ENCODE measurements at places on chromosomes 7 and 10. TPM values are rescaled to one million over a fixed set of nuclear protein-coding genes. Genes with fewer than 3 reads are reported as not detected.

- no peak for DNase-seq
Observed at GRCh38 chr7:115273139-115273772, 351.4 kb downstream of the MDFIC start.

GRCh38 chr10:89793649-89794254, 92.4 kb downstream of the KIF20B start:
- peak; percentile 39 for DNase-seq

GRCh38 chr7:66426996-66427395, 201.7 kb upstream of the KCTD7 start:
- no peak for DNase-seq

DNA sequence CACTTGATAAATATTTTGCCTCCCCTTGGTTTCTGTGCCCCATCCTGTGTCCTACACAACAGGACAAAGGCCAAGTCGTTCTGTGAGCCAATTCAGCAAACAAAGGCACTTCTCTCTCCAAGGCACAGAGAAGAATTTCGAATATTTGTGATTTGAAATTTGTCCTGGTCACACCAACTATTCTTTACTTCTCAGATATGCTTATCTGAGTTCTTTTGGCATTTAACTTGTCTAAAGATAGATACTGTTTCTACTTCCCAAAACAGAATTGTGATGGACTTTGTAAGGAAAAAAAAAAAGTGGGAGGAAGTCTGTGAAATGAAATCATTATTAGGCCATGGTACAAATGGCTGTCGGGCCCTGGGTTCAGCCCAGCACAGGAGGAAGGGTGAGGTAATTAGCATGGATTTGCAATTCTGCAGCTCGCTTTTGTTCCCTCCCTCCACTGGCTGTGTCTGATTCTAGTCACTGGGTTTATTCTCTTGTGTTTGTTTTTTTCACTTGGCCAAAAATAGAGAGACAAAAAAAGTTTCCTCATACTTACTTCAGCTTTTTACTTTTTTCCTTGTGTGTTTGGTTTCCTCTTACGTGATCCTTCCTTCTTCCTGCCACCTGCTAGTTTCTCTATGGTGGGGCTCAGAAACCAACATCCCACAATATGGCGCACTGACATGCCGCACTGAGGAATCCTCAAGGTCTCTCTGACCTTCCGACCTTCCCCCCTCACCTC, 108.2 kb upstream of the MKLN1 start:
- DNase-seq: no peak

- no peak for DNase-seq
Observed at GRCh38 chr10:102096449-102096848, 23.7 kb downstream of the LDB1 start.

- DNase-seq: peak; percentile 74
Observed at GRCh38 chr7:99375070-99375807, 709 bp downstream of the ARPC1B start.

- no peak for DNase-seq
Observed at GRCh38 chr7:34362621-34363020, 295.4 kb upstream of the NPSR1 start.

GRCh38 chr7:127652333-127653248, 597 bp downstream of the SND1 start:
- DNase-seq: no peak

DNA sequence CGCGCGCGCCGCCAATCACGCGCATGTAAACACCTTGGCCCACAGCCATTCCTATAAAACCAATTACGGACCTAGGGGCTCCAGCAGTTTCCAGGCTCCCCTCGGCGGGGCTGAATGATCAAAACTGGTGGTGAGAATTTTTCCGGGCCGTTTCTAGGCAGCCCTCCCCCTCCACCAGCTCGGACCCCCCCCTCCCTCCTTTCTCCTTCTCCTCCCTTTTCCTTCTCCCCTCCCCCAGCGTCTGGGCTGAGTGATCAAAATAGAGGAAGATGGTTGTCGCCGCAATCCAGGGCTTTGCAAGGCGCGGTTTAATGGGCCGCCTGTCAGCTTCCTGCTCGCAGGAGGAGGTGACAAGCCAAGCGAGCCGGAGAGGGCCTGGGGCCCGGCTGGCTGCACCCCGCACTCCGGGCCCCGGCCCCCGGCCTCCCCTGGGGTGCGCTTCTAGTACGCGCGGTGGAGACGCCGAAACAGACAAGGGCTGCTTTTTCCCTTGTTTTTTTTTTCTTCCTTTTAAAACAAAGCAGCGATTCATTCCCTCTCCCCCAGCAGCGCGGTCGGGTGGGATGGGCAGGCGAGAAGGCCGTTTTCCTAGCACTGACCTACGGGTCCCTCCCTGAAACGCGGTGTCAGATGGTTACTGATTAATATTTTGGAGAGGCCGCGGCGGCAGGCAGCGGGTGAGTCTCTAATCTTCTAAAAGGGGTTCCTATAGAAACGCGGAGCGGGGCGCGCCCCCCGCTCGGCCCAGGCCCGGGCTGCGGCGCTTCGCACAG, 528 bp upstream of the TNRC18 start:
- peak; percentile 99 for DNase-seq

DNA sequence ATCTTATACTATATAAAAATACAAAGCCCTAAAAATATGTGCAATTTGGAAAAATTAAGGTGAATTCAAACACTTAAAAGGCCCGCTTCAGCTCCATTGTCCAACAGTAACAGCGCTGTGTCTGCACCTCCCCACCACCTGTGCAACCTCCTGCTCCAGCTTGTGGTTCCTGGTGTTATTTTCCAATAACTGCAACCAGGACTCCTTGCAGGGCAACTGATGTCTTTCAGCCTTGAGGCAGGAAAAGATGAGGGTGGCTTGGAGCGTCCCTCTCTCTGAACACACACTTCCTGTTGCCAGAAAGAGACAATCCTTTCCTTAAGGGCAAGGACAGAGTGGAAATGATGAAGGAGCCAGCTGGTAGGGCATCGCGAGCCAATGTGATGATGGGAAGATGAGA, 336.0 kb downstream of the GLRX3 start:
- no peak for DNase-seq

DNA sequence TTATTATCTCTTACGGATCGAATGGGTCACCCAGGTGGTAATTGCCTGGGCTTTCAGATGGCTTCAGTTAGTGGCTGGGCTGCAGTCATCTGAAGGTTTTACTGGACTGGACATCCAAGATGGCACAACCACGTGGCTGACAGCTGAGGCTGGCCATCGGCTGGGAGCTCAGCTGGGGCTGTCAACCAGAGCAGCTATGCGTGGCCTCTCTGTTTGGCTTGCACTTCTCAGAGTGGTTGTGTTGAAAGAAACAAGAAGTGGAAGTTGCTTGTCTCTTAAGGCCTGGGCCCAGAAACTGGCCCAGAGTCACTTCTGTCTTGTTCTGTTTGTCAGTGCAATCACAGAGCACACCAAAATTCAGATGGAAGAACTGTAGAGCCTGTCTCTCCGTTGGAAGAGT, 5.7 kb upstream of the GDI2 start:
- DNase-seq: no peak

DNA sequence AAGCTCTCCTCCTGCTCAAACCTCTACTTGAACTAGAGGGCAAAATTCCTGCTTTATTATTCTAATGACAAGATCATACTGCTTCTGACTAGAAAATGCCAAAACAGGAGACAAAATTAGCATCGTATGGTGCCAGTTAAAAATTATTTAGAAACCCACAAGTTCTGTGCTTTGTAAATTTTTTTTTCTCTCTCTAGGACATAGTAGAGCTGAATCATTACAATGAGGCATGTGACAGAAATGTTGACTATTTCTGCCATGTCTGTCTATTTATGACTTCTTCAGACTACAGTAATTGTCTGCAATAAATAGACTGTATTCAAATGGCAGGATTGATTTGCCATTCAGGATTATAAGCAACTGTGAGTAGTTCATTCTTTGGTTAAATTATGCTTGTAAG, 335.8 kb downstream of the PRPF18 start:
- no peak for DNase-seq

DNA sequence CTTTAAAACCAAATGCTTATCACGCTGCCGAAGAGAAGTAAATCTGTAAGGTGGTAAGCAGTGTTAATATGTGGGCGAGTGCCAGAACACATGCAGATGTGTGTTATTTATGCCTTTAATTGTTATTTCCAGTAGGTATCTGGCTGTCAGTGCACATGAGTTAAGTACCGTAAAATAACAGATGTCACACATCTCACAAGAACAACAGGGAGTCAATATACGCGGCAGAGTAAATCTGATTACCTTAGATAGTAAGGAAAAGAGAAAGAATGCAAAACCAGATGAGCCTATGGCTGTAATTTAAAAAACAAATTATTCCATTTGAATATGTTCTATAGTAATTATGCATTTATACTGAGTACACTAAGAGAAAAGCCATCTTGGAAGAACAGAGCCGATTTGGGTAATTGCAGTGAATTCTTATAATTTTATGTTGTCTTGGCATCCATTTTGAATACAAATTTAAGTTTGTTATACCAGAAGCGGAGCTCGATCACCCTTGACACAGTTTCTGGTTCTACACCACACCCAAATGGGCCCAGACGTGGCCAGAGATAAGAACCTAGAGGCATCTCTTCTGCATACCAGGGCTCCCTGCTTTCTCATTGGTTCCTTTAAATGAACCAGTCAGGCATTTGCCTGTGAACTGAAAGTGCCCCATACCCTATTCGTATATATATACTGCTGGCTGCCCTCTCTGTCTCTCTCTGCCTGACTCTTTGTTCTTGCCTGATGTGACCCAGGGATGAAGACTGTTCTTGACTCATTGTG, 34.8 kb downstream of the DNAJB9 start:
- no peak for DNase-seq

GRCh38 chr10:117078168-117078837, 59.8 kb downstream of the VAX1 start:
- peak; percentile 40 for DNase-seq

DNA sequence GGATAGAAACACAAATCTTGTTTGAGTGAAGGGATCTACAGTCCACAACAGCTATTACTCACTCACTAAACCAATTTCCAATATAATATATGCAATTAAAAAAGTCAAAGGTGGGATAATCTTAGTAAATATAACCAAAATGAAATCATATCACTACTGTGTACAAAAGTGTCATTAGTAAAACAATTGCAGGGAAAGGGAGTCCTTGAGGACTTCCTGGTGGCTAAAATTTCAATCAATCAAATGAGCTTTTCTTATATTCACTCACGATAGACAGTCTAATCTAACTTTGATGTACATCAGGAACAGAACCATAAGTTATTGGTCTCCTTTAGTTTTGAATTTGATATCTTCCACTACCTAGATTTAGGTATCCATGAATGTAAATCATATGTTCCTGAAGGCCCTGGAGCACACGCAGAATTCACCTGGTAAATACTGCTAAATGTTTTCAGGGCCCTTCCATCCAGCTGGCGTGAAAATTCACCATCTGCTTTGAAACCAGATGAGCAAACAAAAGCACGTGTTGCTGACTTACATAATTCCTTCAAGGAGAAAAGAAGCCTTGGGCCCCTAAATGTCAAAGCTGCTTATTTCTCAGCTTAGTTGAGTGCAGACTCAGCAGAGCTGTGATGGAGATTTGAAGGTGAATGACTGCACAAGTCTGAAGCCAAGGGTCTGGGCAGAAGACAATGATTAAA, 159.3 kb upstream of the TMEM196 start:
- DNase-seq: no peak

DNA sequence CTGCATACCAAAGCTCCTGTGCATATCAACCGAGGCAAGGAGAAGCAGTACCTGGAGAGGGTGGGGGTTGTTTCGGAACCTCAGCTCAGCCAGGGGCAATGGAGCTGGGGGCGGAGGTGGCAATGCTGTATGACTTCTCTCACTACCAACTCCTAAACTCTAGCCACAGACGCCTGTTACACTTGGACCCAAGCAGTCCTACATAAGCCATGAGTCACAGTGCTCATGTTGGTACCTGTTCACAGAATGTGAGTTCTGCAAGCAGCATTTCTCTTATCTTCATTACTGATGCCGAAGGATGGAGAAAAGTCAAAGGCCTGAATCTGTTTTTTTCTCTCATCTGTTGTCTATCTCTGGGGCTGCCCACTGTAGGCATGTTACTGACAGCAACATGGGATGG, 3.2 kb upstream of the RAB18 start:
- DNase-seq: no peak

GRCh38 chr10:118918116-118918515, 111.4 kb upstream of the NANOS1 start:
- DNase-seq: no peak

GRCh38 chr7:134176037-134176350, 48.9 kb downstream of the LRGUK start:
- DNase-seq: no peak

DNA sequence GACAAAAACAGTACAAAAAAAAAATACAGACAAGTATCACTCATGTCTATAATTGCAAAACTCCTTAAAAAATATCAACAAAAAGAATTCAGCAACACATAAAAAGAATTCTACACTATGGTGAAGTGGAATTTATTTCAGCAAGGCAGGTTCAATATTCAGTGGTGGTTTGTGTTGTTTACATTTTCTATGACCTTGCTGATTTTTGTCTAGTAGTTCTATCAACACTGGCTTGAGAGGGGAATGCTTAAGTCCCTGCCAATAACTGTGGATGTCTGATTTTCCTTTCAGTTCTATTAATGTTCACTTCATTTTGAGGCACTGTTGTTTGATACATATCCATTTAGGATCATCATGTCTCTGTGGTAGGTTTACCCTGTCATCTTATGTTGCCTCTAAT, 58.5 kb downstream of the CADPS2 start:
- DNase-seq: no peak

GRCh38 chr7:151774951-151775350, 102.0 kb downstream of the PRKAG2 start:
- DNase-seq: no peak

GRCh38 chr10:116687633-116688032, 54.7 kb downstream of the HSPA12A start:
- no peak for DNase-seq

- no peak for DNase-seq
Observed at GRCh38 chr10:132057191-132057681, 8.5 kb upstream of the JAKMIP3 start.

- DNase-seq: no peak
Observed at GRCh38 chr7:44791278-44792219, 4.9 kb upstream of the PPIA start.

GRCh38 chr7:50321487-50322067, 17.1 kb downstream of the IKZF1 start:
- DNase-seq: no peak

DNA sequence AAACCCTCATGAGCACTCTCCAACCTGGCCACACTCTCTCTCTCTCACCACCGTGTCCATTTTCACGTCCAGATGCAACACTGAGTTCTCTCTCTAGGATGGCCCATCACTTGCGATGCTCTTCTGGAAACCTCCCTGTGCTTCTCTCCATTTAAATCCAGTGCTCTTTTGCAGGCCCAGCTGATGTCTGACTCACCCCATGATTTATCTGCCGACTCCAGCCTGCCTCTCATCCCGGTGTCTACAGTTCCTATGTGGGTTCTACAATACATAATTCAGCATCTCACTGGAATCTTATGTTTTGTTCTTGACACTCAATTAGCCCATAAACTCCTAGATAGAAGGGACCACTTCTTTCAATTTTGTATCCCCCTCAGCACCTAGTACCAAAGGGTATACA, 5.0 kb downstream of the TPK1 start:
- DNase-seq: no peak

- no peak for DNase-seq
Observed at GRCh38 chr7:150909200-150909995, 57.1 kb downstream of the AOC1 start.

The GIMAP8 gene
- total RNA-seq: not detected

The ADIRF gene
- total RNA-seq: not detected

The IMPDH1 gene
- total RNA-seq: 57.3 TPM

The UNCX gene
- not detected for total RNA-seq

The PDGFA gene
- 6.4 TPM for total RNA-seq

The NAT16 gene
- not detected for total RNA-seq

The PTPRN2 gene
- total RNA-seq: 1.9 TPM

The TMEM270 gene
- 0.59 TPM for total RNA-seq

The MMD2 gene
- total RNA-seq: not detected

The TMEM229A gene
- not detected for total RNA-seq

The TET1 gene
- total RNA-seq: 1.2 TPM

Data from Calu3 (cell line).